ENCODE measurements at places on chromosomes 11 and 22.

DNA sequence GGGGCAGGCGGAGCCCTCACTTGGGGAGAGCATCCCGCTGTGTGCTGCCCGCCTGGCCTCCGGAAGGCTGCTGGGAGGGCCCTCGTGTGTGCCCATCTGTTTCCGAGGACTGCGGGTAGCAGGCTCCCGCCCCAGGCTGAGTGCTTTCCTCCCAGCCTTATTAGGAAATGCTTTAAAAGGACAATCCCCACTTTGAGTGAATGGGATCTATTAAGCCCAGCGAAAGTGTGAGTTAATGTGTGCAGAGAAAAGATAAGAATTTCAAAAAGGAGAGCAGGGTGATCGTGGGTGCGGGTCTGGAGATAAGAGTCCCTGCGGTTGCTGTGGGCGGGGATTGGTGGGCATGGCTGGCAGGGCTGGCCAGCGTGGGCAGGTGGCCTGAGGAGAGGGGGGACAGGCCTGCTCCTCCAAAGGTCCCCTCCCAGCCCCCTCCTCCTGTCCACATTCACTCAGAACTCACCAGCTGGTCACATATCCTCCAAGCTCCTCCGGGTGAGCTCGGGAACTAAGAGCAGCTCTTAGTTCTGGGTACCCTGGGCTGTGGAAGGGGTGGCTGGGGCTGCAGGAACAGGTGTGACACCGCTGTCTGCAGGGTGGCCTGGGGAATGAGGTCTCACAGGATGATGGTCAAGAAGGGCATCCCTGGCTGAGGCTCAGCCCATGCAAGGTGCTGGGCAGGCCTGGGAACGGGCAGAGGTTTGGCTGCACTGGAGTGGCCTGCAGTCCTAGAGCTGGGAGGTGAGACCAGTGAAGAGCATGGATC is 1260.3 kb downstream of the BRD1 start:
- DNase-seq, result no peak

DNA sequence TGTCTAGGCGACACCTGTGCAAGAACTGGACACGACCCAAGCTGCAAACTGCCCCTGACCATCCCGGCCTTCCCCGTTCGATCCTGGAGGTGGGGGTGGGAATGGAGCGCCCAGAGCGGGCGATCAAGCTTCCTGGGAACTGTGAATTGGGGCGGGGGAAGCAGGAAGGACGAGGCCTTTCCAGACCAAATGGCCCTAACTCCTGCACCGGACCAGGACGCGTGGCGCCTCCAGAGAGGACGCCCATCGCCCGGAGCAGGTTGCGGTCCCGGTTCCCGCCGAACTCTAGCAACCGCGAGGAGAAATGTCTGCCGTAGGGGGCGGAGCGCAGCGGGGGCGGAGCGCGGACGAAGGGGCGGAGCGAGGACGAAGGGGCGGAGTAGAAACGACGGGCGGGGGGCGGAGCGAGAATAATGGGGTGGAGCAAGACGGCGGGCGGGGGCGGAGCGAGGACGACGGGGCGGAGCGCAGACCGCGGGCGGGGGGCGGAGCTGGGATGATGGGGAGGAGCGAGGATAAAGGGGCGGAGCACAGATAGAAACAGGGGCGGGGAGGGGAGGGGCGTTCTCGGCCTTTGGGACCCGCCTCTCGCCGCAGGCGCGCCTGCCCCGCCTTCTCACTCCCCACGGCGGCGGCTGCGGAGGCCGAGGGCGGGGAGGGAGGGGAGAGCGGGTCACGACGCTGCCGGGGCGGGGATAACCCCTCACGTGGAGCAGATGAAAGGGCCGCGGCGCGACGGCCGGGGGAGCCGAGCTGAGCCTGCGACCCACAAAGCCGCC is at the start of gene ZNRF3:
TSS of gene ZNRF3 (plus strand) at position 695 of the 779 bp plus-strand sequence. CDS start 195 bp downstream, outside the sequence.
- peak; percentile 95 for DNase-seq

DNA sequence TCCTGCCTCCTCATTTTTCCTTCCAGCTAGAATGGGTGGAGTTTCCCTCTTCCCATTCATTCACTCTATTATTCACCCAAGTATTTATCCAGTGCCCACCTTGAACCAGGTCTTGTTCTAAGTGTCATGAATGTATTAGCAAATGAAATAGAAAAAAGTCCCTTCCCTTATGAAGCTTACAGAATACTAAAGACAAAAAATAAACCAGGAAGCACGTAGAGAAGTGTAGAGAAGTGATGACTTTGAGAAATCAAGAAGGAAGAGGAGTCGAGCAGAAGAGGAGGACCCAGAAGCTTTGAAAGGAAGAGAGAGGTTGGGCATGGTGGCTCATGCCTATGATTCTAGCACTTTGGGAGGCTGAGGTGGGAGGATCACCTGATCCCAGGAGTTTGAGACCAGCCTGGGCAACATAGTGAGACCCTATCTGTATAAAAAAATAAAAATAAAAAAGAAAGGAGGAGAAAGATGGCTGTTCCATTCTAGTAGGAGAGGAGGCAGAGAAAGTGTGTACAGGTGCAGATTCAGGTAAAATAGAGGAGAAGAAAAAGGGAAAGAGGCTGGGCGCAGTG is 17.1 kb upstream of the SYVN1 start:
- no peak for DNase-seq

- DNase-seq, result peak; percentile 71
Observed at GRCh38 chr11:108561535-108561991, 32.0 kb downstream of the EXPH5 start.

GRCh38 chr11:66951927-66952337 is 6.3 kb downstream of the PC start:
- DNase-seq, result no peak

DNA sequence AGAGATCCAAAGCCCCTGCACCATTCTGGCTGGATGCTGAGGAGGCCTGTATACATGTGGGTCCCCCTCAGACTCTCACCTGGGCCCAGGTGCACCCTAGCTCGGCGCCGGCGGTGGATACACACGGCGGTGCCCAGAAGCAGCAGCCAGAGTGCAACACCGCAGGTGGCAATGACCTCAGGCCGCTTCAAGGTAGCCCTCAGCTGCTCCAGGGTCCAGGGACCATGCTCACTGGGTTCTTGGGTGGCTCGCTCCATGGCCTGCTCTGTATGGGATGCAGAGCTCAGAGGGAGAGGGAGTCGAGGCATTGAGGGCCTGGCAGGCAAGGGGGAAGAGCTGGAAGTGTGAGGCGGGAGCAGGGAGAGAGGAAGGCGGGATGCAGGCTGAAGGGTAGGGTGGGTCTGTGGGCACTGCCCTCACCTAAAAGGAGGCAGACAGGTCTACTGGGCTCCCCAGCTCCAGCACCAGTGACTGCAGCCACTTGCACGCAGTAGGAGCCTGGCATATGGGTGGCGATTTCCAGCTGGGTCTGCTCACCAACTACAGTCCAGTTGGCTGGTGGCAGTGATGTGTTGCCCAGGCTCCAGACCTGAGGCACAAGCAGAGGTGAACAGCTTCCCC is 3.8 kb downstream of the ROBO4 start:
- peak; percentile 37 for DNase-seq

- DNase-seq, result peak; percentile 74
Observed at GRCh38 chr11:62004473-62004872, 37.0 kb upstream of the FTH1 start.

DNA sequence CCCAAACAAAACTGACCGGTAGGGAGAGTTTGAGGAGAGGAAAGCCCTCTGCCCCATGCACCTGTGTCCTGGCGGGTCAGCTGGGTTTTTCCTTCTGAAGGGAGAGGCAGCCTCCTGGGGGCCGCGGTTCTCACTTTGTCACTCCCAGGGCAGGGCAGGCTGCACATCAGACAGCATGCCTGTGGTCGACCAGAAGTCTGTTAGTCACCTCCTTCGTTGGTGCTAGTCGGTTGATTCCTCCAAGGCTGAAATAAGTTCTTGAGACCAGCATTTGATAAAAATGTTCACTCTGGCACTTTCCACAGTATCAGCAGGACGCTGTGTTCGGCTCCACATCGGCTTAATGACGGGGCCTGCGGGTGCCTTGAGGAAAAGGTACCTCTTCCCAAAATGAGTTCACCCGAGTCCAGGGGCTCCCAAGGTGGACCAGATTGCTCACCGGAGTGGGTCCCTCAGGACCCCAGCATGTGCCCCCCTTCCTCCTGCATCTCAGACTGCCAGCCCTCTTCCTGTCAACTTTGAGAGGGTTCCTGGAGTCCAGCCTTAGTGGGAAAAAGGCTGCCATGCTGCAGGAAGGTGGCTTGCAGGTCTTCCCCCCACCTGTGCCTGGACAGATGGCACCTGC is 373.7 kb upstream of the B3GAT1 start:
- no peak for DNase-seq

- no peak for DNase-seq
Observed at GRCh38 chr11:85165819-85166218, 461.3 kb downstream of the DLG2 start.

- DNase-seq, result no peak
Observed at GRCh38 chr11:47109727-47110246, 66.9 kb downstream of the ARFGAP2 start.

- no peak for DNase-seq
Observed at GRCh38 chr11:1558775-1559110, 13.3 kb downstream of the DUSP8 start.

GRCh38 chr11:34183848-34184391 is 78.5 kb downstream of the NAT10 start:
- DNase-seq, result no peak

GRCh38 chr11:64275031-64275800 is 9.2 kb downstream of the BAD start:
- DNase-seq, result no peak

GRCh38 chr11:95795627-95796295 is 5.5 kb downstream of the CEP57 start:
- DNase-seq, result no peak

DNA sequence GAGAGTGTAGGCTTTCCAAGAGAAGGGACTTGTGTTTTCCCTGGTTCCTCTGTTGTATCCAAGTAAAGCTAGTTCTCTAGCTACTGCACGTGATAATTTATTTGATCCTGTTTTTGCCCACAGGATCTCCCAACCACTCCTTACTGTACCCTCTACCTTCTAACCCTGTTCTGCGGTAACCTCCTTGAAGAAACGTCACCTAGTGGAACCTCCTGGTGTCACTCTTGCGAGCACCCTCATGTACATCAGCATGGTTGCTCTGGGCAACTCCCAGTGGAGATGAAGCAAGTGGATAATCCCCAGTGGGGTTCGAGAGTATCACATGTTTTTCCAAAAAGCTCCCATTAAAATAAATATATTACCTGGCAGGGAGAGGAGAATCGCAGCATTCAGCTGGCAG is 108.9 kb upstream of the CLMP start:
- DNase-seq, result no peak

GRCh38 chr11:46410021-46410420 is 18.4 kb upstream of the CHRM4 start:
- DNase-seq, result peak; percentile 75

- DNase-seq, result peak; percentile 73
Observed at GRCh38 chr22:19448076-19448607, 631 bp upstream of the C22orf39 start.

GRCh38 chr11:70845591-70846041 is 406.8 kb downstream of the SHANK2 start:
- DNase-seq, result no peak

GRCh38 chr22:37556710-37557109 is 3.6 kb upstream of the CDC42EP1 start:
- no peak for DNase-seq

DNA sequence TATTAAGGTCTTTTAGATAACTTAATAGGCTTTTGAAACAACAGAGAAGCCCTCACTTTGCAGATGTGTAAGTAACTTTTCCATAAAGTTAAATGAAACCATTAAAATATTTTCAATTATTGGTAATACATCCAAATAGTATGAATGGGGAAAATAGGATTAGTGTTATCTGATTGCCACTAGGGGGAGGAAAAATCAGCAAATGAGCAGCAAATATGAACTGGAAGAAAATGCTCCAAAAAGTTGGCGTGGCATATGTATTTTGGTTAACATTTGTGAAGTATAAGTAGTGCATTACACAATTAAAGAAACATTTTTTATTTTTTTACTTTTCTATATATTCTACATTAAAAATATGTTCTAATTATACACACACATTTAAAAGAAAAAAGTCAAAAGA is 259.8 kb upstream of the ANO5 start:
- DNase-seq, result no peak

DNA sequence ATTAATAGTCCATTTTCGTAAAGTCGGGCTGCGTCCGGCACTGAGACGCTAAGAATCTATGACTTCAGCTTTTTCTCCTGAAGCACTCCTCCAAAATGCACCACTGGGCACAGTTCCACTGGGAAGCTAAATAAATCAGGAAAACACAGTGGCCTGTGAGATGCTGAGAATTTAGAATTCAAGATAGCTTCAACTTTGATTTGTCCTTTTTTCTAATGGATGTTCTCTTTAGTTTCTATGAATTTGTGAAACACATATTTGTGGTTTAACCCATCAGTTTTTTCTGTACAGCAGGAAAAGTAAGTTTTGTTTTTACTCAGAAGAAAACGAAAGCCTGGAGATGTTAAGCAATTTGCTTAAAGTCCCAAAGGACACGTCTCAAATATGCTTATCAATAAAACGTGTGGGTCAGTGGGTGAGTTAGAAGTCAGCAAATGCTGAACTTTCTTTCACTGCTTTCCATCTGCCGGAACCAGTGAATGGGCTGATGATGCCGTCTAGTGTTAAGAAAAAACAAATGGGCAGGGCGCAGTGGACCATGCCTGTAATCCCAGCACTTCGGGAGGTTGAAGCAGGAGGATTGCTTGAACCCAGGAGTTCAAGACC is 40.7 kb upstream of the CLMP start:
- no peak for DNase-seq

DNA sequence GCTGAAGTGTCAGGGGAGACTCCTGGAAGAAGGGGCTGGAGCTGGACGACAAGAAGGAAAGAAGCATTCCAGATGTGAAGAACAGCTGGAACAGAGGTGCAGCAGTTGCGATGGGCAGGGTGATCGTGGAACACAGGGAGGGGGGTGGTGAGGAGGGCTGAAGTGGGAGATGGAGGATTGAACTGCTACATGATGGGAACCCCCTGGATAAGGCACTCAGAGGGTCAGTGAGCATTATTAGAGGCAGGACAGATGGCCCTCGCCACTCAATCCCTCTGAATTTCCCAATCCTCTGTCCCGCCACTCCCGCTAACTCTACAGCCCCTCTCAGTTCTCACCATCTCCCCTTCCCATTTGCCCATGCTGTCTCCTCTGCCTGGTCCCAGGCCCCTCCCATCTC is 14.0 kb downstream of the SERPINH1 start:
- no peak for DNase-seq

GRCh38 chr11:90171359-90171758 is 36.9 kb downstream of the NAALAD2 start:
- no peak for DNase-seq

DNA sequence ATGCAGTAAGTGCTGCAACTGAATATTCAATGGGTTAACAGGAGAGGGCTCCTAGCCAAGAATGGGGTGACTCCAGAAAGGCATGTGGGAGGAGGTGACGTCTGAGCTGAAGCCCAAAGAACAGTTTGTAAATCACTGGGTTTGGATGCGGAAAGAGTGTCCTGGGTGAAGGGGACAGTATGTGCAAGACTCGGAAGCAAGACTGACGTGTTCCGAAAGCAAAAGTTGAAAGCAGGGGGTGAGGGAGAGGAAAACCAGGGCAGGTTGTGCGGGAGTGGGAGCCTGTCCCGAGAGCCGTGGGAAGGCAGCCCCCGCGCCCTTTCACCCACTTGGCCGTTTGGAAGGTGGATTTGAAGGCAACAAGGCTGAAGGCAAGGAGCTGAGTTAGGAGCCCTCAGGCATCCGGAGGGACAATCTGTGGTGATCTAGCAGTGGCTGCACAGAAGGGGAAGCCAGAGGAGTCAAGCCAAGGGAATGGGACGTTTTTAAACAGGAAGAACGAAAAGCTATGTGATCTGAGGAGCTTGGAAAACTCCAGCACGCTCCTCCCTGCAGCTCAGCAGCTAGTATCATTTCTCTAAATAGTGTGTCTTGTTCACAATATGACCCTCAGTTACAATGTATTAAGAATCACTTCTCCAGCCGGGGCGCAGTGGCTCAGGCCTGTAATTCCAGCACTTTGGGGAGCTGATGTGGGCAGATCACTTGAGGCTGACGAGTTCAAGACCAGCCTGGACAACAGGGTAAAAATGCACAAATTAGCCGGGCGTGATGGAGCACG is 7.7 kb downstream of the SLC25A18 start:
- DNase-seq, result peak; percentile 80

Data from islet precursor cell (in vitro differentiated cells).